ENCODE measurements at places on chromosomes 1 and 21.

DNA sequence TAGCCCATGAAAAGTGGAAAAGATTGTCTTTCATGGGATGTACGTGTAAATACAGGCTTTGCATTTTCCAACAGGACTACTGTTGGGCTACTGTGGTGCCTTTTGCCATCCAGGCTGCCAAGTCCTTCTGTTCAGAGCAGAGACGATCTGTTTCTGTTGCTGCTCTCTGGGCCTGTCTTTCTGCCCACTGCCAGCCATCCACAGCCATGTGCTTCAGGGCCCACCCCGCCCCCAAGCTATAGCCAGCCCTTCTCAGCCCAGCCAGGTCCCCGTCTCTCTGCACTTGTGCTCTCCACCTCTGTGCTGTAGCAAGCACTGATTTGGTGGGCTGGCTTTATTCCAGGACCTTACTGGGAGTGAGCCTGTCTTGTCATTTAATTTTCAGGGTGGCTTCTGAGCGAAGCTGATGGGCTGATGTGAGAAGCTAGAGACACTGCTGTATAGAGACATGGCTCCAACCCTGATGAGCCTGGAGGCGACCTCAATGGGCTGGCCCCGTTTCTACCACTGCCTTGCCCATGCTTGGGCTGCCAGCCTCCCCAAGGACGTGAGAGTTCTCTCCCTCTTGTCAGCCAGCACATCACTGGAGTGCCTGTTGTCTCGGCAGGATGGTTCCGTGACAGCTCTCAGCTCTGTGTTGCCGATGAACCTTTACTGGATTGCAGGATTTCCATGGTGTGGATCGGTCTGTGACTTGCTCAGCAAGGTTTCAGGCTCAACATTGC, 137.8 kb downstream of the PEX14 start:
- DNase-seq: no peak

DNA sequence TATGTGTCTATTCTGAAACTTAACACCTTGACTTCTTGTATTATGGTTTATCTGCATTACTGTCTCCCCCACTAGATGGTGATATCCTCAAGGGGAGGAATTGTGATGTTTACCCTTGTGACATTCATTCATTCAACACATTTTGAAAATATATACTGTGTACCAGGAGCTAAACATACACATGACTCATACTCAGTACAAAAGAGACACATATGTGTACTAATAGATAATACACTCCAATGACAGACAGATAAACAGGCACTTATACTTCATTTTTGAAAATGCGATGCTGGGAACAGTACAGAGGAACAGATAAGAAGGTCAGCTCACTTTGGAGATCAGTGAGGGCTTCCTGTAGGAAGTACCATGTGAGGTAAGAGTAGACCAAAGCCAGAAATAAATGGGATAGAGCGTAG, 8.9 kb upstream of the RAB3GAP2 start:
- DNase-seq: peak; percentile 73

- DNase-seq: no peak
Observed at GRCh38 chr1:168631671-168632400, 55.4 kb downstream of the XCL1 start.

GRCh38 chr1:21926065-21926464, 11.0 kb downstream of the HSPG2 start:
- DNase-seq: no peak

DNA sequence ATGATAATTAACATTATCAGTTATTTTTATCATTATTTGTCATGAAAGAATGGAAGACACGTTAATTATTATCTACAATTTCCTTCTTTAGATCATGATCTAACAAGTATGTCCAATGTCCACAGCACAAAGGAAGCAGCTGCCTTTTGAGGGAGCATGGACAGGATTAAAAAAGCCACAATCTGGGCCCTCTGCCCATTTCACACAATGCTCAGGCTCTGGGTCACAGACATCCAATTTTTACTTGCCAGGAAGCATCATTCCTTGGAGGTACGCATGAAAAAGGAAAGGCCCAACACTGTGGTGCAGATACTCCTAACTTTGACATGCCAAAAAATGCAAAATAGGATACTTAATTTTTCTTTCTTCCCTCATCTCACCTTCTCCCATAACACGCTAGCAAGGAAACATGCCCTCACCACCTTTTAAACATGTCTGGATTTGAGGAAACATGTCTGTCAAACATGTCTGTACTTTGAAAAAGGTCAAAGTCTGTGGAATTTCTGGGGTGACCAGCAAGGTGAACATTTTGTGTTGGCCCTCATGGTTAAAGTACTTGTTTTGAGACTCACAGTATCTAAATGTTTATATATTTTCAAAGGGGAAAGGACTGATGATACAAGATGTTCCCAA, 40.0 kb downstream of the GADD45A start:
- peak; percentile 65 for DNase-seq

DNA sequence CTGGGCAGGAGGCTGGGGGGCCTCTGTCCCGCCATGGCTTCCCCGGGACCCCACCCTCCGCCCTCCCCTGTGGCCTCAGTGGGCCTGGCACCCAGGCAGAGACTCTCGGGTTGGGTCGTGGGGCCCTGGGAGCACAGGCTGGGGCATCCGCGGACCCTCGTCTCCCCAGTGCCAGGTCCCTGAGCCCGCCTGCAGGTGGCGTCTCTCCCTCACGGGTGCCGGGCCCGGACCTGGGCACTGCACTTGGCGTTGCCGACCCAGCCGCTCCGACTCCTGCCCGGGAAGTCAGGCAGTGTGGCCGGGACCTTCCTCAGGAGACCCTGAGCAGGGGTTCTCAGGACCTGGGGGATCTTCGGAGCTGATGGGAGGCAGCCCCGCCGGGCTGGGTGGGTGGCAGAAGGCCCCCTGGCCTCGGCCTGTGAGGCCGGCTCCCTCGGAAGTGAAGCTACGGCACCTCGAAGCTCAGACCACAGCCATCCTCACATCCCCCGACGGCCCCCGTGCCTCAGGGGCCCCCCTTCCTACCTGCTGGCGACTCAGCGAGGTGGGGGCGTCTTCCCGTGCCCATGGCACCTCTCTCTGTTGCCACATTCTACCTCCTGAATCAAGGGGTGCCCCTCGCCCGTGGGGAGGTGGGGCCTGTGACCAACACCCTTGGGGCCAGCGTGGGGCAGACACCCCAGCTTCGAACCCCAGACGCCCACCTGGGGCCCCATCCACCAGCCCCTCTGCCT, 6.4 kb upstream of the C1orf159 start:
- peak; percentile 68 for DNase-seq

- no peak for DNase-seq
Observed at GRCh38 chr1:159755451-159756007, 25.2 kb upstream of the DUSP23 start.

- DNase-seq: peak; percentile 52
Observed at GRCh38 chr1:154583773-154584172, 16.2 kb downstream of the CHRNB2 start.

DNA sequence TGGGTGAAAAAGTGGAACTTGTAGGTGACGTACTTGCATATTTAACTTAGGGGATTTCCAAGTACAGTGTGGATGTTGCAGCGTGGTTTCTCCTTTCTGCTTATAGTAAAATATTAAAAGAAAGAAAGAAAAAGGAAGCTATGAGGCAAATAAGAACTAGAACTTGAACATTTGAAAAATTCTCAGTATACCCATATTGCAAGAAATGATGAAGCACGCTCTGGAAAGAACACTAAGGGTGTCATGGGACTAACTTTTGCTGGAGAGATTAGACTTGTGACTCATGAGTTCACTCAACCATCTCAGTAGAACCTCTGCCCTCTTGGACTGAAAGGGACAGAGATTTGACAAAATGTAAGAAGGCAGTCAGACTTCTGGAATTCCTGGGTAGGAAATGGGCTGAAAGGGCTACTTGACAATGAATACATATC, 704.5 kb upstream of the ADGRL4 start:
- peak; percentile 24 for DNase-seq

GRCh38 chr1:205192287-205192686, 19.2 kb downstream of the DSTYK start:
- no peak for DNase-seq

DNA sequence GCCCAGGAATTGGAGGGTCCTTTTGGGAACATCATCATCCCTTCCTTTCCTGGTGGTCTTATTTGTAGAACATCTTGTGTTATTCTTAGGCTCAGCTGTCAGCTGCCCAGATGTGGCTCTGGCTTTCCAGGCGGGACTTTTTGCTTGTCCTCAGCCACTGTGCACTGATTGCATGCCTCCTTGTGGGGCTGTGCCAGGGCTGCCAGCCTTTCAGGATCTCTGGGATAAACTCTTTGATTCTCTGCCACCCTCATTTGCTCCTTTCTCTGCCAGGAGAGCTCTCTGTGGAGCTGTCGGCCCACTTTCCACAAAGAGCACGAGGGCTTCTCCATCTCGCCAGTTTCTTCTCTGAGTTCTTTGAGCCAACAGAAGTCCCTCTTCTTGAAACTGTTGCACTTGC, 63.1 kb downstream of the PTPRU start:
- DNase-seq: no peak

Data from mesenchymal stem cell (in vitro differentiated cells and primary cell).